RPMI7951 (cell line): ENCODE measurements at places on chromosomes 2 and 18. TPM values are rescaled to one million over a fixed set of nuclear protein-coding genes. Genes with fewer than 3 reads are reported as not detected.

GRCh38 chr2:55111570-55112228 is 61.4 kb upstream of the RTN4 start:
- peak; percentile 95 for DNase-seq

- DNase-seq: no peak
Observed at GRCh38 chr2:69300650-69301049, 86.4 kb downstream of the GFPT1 start.

GRCh38 chr2:188478724-188479123 is 187.1 kb downstream of the GULP1 start:
- peak; percentile 45 for DNase-seq

The CHN1 gene
- total RNA-seq: 131 and 163 TPM in 2 replicates

DNA sequence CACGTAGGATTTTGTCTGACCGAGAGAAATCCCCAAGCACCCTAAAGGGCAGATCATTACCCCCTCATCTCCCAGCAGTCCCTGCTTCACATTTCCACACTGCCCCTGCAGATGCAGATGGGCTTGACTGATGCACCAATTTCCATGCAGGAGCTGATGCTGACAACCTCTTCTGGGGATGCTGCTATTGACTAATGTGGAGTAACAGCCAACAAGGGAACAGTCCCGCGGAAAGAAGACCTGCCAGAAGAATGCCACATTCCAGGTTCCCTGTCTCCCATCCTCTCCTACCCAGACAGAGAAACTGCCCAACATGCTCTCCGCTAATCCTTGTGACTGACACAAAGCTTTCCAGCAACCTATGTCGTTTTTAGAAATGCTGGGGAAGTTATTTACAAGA is 91.7 kb downstream of the AFF3 start:
- DNase-seq: no peak

- DNase-seq: no peak
Observed at GRCh38 chr2:7077660-7078267, 160.6 kb downstream of the RNF144A start.

The MOGAT1 gene
- total RNA-seq: 0.24 and 0.29 TPM in 2 replicates

- no peak for DNase-seq
Observed at GRCh38 chr18:49839012-49839411, 25.7 kb upstream of the ACAA2 start.

The GKN2 gene
- not detected in 2 replicates for total RNA-seq

The CTAGE1 gene
- total RNA-seq: 0.68 and 1.3 TPM in 2 replicates

The EFHD1 gene
- 1.2 and 1.7 TPM in 2 replicates for total RNA-seq

DNA sequence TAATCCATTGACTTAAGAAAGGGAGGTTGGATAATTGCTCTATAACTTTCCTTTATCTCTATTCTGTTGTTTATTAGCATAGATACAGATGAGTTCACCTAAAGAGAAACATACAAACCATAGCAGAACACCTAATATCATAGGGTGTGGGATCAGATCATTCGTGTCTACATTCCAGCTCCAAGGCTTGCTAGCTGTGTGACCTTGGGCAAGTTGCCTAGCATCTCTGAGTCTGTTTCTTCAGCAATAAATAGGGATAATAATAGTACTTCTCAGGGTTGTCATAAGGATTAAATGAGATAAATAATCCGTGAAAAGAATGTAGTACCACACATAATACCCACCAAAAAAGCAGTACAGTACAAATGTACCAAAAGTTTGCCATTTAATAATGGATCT is 126.2 kb downstream of the PLB1 start:
- no peak for DNase-seq

The SERPINB5 gene
- total RNA-seq: not detected in 2 replicates
